ENCODE measurements at places on chromosomes 1 and 21.

- peak; percentile 87 for DNase-seq
Observed at GRCh38 chr1:203306089-203306964, 1.0 kb downstream of the BTG2 start.

- DNase-seq: no peak
Observed at GRCh38 chr1:19312782-19313635, 883 bp downstream of the SLC66A1 start.

GRCh38 chr21:46033410-46034400 lies 52.1 kb downstream of the COL6A1 start:
- DNase-seq: peak; percentile 62

- DNase-seq: no peak
Observed at GRCh38 chr1:52911541-52911940, 10.0 kb downstream of the ECHDC2 start.

DNA sequence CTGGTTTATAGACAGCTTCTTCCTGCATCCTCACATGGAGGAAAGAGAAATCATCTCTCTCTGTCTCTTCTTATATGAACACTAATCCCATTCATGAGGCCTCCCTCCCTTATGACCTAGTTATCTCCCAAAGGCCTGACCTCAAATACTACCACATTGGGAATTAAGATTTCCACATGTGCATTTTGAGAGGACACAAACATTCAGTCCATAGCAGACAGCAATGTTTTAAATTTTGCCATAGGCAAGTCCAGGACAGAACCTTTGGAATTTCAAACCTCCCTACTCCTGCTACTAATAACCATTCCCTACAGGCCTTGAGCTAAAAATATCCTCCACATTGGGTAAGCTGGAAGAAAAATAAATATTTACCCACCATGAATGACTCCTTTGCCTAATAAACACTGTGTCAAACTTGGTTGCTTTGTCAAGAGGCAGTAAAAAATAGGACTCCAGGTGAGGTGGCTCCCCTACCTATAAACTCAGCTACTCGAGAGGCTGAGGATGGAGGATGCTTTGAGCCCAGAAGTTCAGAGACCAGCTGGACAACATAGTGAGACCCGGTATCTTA lies 113.7 kb downstream of the ZNF281 start:
- DNase-seq: no peak

DNA sequence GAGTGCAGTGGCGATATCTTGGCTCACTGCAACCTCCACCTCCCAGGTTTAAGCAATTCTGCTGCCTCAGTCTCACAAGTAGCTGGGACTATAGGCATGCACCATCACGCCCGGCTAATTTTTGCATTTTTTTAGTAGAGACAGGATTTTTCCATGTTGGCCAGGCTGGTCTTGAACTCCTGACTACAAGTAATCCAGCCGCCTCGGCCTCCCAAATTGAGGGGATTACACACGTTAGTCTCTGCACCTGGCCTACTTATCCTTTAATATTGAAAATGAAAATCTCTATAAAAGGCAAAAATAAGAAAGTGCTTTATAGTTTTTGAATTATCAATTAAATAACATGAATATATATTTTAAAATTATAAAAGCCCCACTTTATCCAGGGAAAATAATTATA lies 190.6 kb downstream of the DPYD start:
- DNase-seq: no peak

GRCh38 chr1:183721041-183721440 lies 67.9 kb upstream of the APOBEC4 start:
- no peak for DNase-seq

DNA sequence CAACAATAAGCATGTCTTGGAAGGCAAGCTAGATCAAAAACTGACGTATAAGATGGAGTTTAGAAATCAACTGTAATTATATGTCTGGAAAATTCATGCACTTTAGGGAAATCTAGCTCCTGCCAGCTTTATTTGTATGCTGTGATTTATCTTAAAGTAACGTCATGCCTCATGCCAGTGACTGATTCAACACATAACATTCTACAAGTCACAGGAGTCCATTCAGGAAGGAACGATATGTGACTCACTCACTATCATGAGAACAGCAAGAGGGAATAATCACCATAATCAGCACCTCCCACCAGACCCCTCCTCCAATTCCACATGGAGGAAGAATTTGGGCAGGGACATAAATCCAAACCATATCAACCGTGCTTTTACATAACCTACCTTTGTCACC lies 682.4 kb upstream of the ADAMTS5 start:
- no peak for DNase-seq

- no peak for DNase-seq
Observed at GRCh38 chr1:77271852-77272580, 9.8 kb upstream of the AK5 start.

- DNase-seq: no peak
Observed at GRCh38 chr1:152878042-152878441, at the start of gene SMCP. Gene SMCP (plus strand): TSS chr1:152878322. CDS start chr1:152884423, 6,101 bp downstream.

- DNase-seq: no peak
Observed at GRCh38 chr1:117058810-117059209, 1.3 kb upstream of the TTF2 start.

DNA sequence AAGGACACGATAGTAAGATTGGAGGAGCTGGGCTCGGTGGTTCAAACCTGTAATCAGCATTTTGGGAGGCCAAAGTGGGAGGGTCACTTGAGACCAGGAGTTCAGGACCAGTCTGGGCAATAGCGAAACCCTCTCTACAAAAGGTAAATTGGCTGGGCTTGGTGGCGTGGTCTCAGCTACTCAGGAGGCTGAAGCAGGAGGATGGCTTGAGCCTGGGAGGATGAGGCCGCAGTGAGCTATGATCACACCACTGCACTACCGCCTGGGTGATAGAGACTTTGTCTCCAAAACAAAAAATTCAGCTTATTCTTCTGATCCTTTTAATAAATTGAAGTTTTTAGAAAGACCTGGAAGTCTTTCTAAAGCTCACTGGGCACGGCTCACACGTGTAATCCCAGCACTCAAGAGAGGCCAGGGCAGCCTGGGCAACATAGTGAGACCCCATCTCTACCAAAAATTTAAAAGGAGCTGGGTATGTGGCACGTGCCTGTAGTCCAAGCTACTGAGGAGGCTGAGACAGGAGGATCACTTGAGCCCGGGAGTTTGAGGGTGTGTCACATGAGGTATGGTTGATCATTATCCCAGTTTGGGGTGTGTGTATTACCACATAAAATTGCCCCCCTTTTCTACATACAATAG lies 15.3 kb downstream of the MASP2 start:
- no peak for DNase-seq

DNA sequence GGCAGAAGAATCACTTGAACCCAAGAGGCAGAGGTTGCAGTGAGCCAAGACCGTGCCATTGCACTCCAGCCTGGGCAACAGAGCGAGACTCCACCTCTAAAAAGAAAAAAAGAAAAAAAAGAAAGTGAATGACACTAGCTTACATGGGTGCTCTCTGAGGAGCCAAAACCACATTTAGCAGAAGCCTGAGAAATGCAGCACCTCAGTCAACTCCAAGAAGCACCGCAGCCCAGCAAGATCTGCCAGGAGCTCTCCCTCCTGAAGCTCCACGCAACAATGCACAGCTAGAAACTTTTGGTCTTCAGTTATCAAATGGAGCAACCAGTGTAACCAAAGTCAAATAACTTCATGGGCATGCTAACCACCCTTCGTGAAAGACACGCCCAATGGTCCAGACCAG lies 229.1 kb downstream of the SETD4 start:
- DNase-seq: no peak

Measured in upper lobe of right lung (tissue), 1 donor.